ENCODE measurements at places on chromosomes 6 and 20.

DNA sequence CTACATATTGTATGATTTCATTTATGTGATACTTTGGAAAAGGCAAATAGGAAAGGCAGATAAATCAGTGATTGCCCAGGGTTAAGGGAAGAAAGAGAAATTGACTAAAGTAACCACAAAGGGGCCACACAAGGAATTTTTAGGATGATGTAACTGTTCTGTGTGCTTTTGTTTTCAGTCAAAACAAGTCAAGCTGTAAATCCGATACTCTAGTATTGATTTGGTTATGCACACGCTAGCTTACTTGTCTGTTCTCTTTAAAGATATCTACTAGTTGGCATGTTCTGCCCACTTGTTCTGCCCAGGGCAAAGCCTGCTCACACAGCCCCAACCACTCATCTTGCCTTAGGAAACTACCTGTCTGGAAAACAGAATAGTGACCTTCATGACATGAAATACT, 6.4 kb downstream of the FBXL4 start:
- no peaks in the 10 kb centered on the region for H3K27me3 ChIP-seq
- no peak overlapping the region for H3K27ac ChIP-seq
- no peaks in the 10 kb centered on the region for H3K36me3 ChIP-seq
- no peak overlapping the region for H3K4me3 ChIP-seq
- no peak for DNase-seq

DNA sequence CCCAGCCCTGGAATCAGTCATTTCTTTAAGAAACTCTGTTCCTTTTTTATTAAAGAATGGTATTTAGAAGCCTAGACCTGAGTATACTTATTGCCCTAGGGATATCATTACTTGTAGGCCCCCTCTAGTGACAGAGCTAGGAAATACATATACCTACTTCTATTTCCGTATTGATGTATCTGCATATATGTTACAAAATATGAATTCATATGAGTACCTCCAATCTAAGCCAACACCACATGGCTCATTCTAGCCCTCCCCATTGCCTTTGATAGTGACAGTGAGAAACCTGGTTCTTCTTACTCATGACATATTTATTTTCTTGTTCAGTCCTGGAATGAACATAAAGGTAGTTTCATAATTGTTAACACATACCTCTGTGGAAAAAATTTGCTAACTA, 137.2 kb downstream of the FARS2 start:
- DNase-seq = no peak
- no peaks in the 10 kb centered on the region for H3K36me3 ChIP-seq
- peaks cover 3% of the 10 kb centered on the region for H3K4me1 ChIP-seq
- H3K27ac ChIP-seq = no peak overlapping the region
- no peaks in the 10 kb centered on the region for H3K27me3 ChIP-seq

- no peak overlapping the region for H3K4me3 ChIP-seq
- H3K4me1 ChIP-seq = peaks cover 3% of the 10 kb centered on the region
- DNase-seq = no peak
- no peak overlapping the region for H3K27ac ChIP-seq
Measured at GRCh38 chr6:8562125-8562524, 126.8 kb upstream of the SLC35B3 start.

DNA sequence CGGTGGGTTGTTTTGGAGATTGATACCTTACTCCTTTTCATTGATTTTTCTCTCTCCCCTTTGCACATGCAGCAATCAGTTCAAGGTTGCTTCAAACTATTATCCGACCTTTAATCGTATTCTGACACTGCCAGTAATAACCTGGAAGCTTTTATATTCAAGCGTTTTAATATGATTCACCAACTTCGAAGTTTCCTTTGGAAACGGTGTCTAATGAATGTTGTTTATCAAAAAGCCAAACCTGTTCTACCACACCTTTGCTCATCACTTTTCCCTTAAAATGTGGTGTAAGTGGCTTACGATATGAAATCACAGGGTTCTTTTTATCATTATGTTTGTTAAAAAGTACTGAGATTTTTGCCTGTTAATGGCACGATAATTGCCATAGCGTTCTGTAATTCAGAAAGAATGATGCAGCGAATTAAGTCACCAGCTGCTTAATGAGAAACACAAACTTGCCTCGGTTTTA, 660 bp downstream of the STXBP5 start:
- H3K27ac ChIP-seq = peak overlapping the region; percentile 83
- H3K27me3 ChIP-seq = no peaks in the 10 kb centered on the region
- H3K4me1 ChIP-seq = peaks cover 33% of the 10 kb centered on the region
- H3K36me3 ChIP-seq = peaks cover 14% of the 10 kb centered on the region
- peak overlapping the region; percentile 59 for H3K4me3 ChIP-seq
- DNase-seq = no peak

- H3K4me1 ChIP-seq = no peaks in the 10 kb centered on the region
- no peaks in the 10 kb centered on the region for H3K27me3 ChIP-seq
- no peak overlapping the region for H3K4me3 ChIP-seq
- H3K36me3 ChIP-seq = peaks cover 36% of the 10 kb centered on the region
Measured at GRCh38 chr6:116120430-116120829, 5.5 kb downstream of the COL10A1 start.

GRCh38 chr6:105204331-105204730, 24.5 kb upstream of the POPDC3 start:
- no peaks in the 10 kb centered on the region for H3K36me3 ChIP-seq
- no peak overlapping the region for H3K27ac ChIP-seq
- peaks cover 13% of the 10 kb centered on the region for H3K4me1 ChIP-seq

- DNase-seq = peak; percentile 73
- H3K36me3 ChIP-seq = no peaks in the 10 kb centered on the region
- no peaks in the 10 kb centered on the region for H3K27me3 ChIP-seq
- H3K4me3 ChIP-seq = no peak overlapping the region
- H3K4me1 ChIP-seq = peaks cover 23% of the 10 kb centered on the region
Measured at GRCh38 chr6:33375143-33375671, 16.4 kb upstream of the KIFC1 start.

DNA sequence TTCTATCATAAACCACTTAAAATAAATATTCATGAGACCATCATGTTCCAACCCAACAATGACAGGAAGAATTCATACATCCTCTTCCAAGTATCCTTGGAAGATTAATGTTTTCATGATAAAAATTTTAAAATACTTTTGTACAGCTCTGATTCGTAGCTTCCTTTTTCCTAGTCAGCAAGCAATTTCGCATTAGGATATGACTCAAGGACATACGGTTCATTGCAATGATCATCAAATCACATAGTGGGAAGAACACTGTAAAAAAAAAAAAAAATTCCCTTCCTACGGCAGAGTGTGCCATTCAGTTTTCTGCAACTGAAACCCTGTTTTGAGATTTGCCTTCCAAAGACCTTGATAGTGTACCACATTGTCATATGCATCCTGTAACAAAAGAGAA, 35.3 kb upstream of the GFOD1 start:
- no peaks in the 10 kb centered on the region for H3K36me3 ChIP-seq
- no peak for DNase-seq
- no peak overlapping the region for H3K4me3 ChIP-seq
- H3K27me3 ChIP-seq = no peaks in the 10 kb centered on the region
- peaks cover 32% of the 10 kb centered on the region for H3K4me1 ChIP-seq

- no peaks in the 10 kb centered on the region for H3K27me3 ChIP-seq
- H3K27ac ChIP-seq = no peak overlapping the region
- H3K4me1 ChIP-seq = no peaks in the 10 kb centered on the region
Measured at GRCh38 chr6:93550551-93551276, 131.4 kb upstream of the EPHA7 start.

- peaks cover 32% of the 10 kb centered on the region for H3K4me1 ChIP-seq
- H3K4me3 ChIP-seq = no peak overlapping the region
Measured at GRCh38 chr6:47247227-47247797, 62.4 kb downstream of the TNFRSF21 start.

- H3K27ac ChIP-seq = no peak overlapping the region
- no peaks in the 10 kb centered on the region for H3K36me3 ChIP-seq
- DNase-seq = no peak
- H3K4me3 ChIP-seq = no peak overlapping the region
- H3K4me1 ChIP-seq = no peaks in the 10 kb centered on the region
- no peaks in the 10 kb centered on the region for H3K27me3 ChIP-seq
Measured at GRCh38 chr6:123529843-123530242, 106.9 kb downstream of the TRDN start.

- no peaks in the 10 kb centered on the region for H3K4me1 ChIP-seq
- no peak overlapping the region for H3K4me3 ChIP-seq
- no peak overlapping the region for H3K27ac ChIP-seq
- no peak for DNase-seq
- H3K27me3 ChIP-seq = no peaks in the 10 kb centered on the region
- no peaks in the 10 kb centered on the region for H3K36me3 ChIP-seq
Measured at GRCh38 chr6:157579467-157580031, 198.6 kb downstream of the ZDHHC14 start.

DNA sequence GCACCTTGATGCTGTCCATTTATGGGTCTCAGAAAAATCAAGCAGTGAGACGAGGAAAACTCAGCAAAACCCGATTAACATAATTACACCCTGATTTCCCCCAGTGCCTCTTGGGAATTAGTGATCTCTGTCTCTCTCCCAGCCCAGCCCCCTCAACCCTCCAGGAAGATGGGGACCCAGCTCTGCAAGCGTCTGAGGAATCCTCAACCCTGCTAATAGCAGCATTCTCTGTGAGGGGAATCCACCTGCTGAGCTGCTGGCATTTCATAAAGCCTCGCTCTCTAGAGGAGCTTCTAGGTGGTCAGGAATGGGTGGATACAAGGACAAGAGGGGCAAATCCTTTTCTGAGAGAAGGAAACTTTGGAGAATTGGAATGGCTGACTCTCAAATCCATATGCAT, 13.9 kb downstream of the NR2E1 start:
- H3K27ac ChIP-seq = no peak overlapping the region
- H3K27me3 ChIP-seq = peaks cover 51% of the 10 kb centered on the region
- no peaks in the 10 kb centered on the region for H3K36me3 ChIP-seq
- no peak for DNase-seq
- H3K4me1 ChIP-seq = no peaks in the 10 kb centered on the region

- peaks cover 3% of the 10 kb centered on the region for H3K4me1 ChIP-seq
- H3K27ac ChIP-seq = no peak overlapping the region
Measured at GRCh38 chr6:125858427-125859320, 67.9 kb downstream of the NCOA7 start.

DNA sequence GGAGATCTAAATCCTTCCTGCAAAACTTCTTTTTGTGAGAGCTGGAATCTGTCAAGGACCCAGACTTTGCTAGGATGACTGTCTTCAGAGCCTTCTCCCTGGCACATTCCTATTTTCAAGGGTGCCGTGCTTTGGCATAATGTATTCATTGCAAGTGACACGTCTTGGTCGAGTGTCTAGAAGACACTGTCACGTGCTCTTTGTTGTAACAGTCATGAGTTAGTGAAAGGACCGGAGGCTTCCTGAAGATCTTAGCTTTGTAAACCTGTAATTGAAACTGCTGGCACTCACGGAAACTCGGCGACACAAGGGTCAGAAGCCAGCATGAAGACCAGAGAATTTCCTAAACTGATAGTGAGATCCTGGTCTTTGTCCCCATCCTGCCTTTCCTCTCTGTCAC, 19.7 kb upstream of the TAGAP start:
- DNase-seq = no peak
- no peak overlapping the region for H3K4me3 ChIP-seq
- H3K4me1 ChIP-seq = no peaks in the 10 kb centered on the region
- no peaks in the 10 kb centered on the region for H3K36me3 ChIP-seq

DNA sequence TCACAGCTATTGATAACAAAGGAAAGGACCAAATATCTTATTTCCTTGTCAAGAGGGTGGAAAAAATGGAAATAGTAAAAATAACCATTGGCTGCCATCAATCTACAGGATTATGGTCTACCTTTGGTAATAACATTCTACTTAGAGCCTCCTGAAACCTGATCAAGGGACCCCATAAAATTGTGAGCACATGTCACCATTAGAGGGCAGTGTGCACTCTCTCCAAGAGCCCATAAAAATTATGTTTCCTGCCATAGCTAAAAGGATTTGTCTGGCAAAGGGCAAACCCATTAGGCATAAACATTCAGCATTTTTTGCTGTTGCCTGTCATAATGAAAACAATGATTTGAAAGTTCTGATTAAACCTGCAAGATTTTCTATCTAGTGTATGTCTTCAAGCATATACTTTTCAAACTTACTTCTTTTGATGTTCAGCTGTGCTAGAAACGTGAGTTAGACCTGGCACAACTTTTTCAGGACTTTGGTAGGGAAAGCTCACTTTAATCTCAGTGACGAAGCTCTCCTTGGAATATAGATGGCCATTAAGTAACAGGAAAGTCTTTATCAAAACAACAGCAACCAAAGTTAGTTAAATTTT, 120.7 kb upstream of the ZFP64 start:
- no peak overlapping the region for H3K4me3 ChIP-seq
- DNase-seq = no peak
- no peaks in the 10 kb centered on the region for H3K36me3 ChIP-seq
- no peaks in the 10 kb centered on the region for H3K27me3 ChIP-seq
- no peaks in the 10 kb centered on the region for H3K4me1 ChIP-seq
- no peak overlapping the region for H3K27ac ChIP-seq

DNA sequence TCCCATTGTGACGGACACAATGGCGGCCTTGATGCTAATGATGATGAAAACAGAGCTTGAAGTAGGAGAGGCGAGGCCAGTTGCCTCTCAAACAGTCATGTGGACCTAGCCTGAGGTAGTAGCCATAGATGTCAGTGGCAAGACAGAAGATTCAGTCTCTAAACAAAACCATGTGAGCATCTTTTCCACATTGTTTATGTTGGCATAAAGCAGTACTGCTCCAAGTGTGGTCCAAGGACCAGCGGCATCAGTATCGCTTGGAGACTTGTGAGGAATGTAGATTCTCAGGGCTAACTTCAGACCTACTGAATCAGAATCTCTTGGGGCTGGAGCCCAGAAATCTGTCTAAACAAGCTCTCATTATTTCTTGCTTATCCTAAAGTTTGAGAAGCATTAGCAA, 312.8 kb upstream of the JAG1 start:
- no peak overlapping the region for H3K4me3 ChIP-seq
- H3K36me3 ChIP-seq = no peaks in the 10 kb centered on the region
- DNase-seq = no peak

DNA sequence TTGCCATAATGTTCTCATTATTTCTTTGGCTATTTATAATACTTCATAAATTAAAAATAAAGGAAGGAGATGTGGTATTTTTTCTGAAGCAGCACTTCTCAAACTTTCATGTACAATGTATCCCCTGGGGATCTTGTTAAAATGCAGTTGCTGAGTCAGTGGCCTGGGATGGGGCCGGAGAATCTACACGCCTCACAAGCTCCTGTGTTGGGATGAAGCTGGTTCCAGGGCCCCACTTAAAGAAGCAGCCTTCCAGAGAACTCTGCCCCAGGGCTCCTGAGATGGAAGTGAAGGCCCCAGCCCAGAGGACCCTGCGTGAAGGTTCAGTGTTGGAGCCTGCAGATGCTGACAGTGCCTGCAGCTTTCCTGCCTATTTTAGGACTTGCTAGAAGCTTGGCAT, 40.1 kb upstream of the SLC23A2 start:
- H3K27me3 ChIP-seq = no peaks in the 10 kb centered on the region
- no peak overlapping the region for H3K4me3 ChIP-seq
- no peaks in the 10 kb centered on the region for H3K36me3 ChIP-seq
- no peaks in the 10 kb centered on the region for H3K4me1 ChIP-seq
- no peak for DNase-seq
- no peak overlapping the region for H3K27ac ChIP-seq

DNA sequence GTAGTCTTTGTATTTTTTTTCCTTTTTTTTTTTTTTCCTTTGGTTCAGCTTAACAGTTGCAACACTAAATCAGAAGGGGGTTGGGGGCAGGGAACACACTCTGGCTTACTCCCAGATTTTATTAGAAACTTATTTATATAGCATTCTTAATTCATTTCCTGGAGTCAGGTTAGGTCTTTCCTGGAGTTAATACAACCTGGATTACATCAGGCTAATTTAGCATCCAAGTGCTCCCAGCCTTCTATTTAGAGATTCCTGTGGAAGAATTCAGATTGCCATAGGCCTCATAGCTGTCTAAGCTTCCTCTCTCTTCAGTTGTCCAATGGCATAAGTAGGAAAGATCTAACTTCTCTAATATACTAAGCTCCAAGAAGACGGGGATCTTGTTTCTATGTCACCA, 35.8 kb upstream of the PKHD1 start:
- no peaks in the 10 kb centered on the region for H3K36me3 ChIP-seq
- DNase-seq = no peak
- H3K27ac ChIP-seq = no peak overlapping the region
- H3K4me1 ChIP-seq = no peaks in the 10 kb centered on the region
- H3K4me3 ChIP-seq = no peak overlapping the region
- H3K27me3 ChIP-seq = peaks cover 12% of the 10 kb centered on the region

Data from RWPE2 (cell line).